Upper lobe of left lung (tissue), 6 donors: ENCODE measurements at places on chromosomes 5 and 9. TPM values are rescaled to one million over a fixed set of nuclear protein-coding genes. Genes with fewer than 3 reads are reported as not detected.

DNA sequence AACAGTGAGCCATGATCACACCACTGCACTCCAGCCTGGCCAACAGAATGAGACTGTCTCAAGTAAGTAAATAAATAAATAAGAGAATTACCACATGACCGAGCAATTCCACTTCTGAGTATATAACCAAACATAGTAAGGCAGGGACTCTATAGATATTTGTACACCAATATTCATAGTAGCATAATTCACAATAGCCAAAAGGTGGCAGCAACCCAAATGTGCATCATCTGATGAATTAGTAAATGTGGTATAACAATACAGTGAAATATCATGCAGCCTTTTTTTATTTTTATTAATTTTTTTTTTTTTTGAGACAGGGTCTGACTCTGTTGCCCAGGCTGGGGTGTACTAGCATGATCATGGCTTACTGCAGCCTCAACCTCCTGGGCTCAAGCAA lies 33.1 kb downstream of the ALDH7A1 start:
- no peak for DNase-seq

- DNase-seq, result no peak
These were observed 18.5 kb downstream of the DDX31 start for GRCh38 chr9:132651259-132651658.

- DNase-seq, result no peak
These were observed 232.8 kb downstream of the ASTN2 start for GRCh38 chr9:117182046-117182445.

- DNase-seq, result no peak
These were observed 71.8 kb downstream of the CAST start for GRCh38 chr5:96733771-96734500.

DNA sequence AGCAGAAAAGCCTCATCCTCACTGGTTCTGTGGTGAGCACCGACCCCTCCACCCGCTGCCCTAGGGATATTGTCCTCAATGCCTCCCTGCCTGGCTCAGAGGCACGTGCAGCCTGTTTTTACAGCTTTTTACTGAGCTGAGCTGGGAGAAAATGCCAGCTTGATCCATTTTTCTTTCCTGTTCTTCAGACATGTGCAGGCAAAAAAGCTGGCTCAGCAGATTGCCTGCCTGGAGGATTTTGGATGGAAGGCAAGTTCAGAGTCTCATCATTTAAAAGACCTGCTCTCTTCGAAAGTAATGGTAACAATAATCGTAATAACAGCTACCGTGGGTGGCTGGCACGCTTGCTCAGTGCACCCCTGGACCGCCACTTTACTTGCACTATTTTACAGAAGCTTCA lies 135.0 kb upstream of the SMIM23 start:
- DNase-seq, result no peak

The ESM1 gene
- 0.86 TPM for total RNA-seq
